ENCODE measurements at places on chromosomes 13 and 19.

DNA sequence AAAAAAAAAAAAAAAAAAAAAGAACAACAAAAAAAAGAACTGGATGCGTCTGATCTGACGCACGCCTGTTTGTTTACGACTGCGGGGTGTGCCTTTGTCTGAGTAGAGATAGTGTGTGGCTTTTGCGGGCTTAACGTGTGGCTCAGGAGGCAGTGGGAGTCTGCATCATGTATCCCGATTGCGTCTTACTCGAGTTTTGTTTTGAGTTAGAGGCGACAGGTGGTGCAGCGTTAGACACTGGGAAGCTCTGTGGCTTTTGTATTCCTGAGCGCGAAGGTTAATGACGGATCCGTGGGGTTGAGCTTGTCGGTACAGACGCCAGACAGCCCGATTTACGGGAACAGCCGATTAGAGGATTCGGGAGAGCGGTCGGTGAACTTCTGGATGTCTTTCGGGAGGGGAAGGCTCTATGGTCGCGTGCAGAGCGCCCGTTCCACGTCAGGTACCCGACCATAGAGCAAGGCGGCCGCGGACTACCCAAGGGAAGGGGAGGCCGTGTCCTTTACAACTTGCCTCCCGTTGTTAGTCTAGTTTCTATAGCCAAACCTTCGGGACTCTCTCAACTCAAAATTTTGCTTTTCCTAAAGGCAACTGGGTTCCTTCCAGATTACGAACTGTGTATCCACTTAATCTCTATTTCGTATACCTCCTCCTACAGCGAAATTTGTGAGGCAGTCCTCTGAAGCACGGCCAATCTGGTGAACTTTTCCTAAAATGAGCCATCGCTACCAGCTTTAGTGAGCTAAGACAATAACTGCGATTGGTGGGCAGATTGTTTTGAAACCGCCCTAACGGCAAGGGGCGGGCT lies 926 bp upstream of the HNRNPUL1 start:
- peak; percentile 39 for DNase-seq

DNA sequence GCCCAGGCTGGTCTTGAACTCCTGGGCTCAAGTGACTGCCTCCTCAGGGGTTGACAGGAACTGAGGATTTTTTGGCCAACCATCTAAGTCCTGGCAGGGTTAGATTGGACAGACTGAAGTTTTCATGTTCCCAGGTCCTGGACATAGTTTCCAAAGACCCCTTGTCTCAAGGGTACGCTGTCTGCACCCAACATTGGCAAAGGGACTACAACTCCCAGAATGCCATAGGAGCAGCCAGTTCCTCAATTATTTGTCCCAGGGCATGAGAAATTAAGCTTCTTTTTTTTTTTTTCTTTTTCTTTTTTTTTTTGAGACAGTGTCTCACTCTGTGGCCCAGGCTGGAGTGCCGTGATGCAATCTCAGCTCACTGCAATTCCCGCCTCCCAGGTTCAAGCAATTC lies 6.9 kb downstream of the GYS1 start:
- no peak for DNase-seq

GRCh38 chr13:95627590-95627989 lies 16.9 kb downstream of the DZIP1 start:
- no peak for DNase-seq

- no peak for DNase-seq
These were observed 310.5 kb downstream of the ATP8A2 start for GRCh38 chr13:25682276-25682675.

DNA sequence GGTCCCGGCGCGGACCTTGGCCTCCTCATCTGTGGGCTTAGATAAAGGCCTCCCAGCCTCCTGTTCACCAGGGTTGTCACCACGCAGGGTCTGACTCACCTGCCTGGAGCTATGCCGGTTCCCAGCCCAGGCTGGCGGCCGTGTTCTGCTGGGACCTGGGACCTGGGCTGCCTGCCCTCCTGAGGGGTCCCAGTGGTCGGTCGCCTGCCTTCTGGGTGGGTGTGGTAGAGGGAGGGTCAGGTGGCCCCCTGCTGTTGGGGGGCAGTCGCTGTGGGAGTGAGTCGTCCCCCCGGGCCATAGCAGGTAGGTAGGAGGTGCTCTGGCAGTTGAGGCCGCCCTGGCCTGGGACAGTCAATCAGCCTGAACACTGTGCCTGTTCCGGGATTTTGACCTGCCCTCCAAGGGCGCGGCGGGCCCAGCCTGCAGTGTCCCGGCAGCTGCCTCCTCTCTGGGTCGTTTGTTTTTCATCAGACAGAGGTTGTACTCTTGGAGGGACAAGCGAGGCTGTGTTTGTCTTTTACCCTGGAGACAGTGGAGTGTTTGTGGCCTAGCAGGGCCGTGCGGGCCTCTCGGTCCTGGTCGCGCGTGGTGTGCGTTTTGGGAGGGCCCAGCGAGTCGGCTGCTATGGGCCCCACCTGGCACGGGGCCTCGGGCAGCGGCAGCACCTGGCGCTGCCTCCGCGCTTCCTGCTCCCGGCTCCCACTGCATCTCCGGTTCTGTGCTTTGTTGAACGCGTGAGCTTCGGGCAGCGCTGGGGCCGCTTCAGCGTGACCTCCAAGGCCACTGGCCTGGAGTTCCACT lies 2.6 kb downstream of the ADAT3 start:
- peak; percentile 38 for DNase-seq

- DNase-seq, result peak; percentile 5
These were observed at the start of gene PCDH9 for GRCh38 chr13:67229481-67230403. Gene PCDH9, minus strand, starts transcription at chr13:67230336. Its CDS starts 1,896 bp downstream, at chr13:67228440.

DNA sequence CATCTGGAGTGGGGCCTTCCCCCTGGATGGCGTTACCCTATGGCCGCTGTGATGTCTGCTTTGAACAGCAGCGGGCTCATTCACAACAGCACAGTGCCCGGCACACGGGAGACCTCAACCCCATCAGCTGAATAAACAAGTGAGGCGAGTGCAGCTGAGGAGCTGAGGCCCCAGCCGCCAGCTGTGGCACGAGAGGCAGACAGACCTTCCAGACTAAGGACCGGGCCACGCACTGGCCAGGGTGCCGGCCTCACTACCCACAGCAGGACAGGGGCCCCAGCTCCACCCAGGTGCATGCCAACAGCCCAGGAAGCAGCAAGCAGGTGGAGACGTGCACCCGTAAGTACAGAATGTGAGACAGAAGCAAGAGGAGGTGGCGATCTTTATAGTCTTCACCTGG lies 39.6 kb downstream of the STK24 start:
- DNase-seq, result no peak

GRCh38 chr13:107205318-107206104 lies 637.6 kb upstream of the ARGLU1 start:
- peak; percentile 36 for DNase-seq

GRCh38 chr13:40790154-40790616 lies 774 bp downstream of the SLC25A15 start:
- no peak for DNase-seq

- no peak for DNase-seq
These were observed 171.5 kb upstream of the CSNK1A1L start for GRCh38 chr13:37277007-37277406.

DNA sequence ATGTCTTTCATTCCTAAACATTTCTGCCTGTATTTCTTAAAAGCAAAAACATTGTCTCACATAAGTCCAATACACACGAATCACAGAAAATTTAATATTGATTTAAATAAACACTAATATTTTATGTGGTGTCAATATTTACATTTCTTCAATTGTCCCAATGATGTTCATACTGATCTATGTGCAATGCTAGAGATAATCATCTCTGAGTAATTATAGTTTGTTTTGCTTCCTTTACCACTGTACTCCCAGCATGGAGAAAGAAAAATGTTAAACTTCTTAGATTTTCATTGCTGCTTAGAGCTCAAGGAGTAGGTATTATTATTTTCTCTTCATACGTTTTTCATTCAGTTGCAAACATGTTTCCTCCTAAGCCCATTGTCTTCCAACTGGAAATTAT lies 434.2 kb upstream of the PRR20A start:
- DNase-seq, result no peak

GRCh38 chr13:25981060-25981459 lies 70.8 kb downstream of the SHISA2 start:
- DNase-seq, result no peak

GRCh38 chr19:42396381-42397262 lies 6.5 kb upstream of the CNFN start:
- peak; percentile 97 for DNase-seq

DNA sequence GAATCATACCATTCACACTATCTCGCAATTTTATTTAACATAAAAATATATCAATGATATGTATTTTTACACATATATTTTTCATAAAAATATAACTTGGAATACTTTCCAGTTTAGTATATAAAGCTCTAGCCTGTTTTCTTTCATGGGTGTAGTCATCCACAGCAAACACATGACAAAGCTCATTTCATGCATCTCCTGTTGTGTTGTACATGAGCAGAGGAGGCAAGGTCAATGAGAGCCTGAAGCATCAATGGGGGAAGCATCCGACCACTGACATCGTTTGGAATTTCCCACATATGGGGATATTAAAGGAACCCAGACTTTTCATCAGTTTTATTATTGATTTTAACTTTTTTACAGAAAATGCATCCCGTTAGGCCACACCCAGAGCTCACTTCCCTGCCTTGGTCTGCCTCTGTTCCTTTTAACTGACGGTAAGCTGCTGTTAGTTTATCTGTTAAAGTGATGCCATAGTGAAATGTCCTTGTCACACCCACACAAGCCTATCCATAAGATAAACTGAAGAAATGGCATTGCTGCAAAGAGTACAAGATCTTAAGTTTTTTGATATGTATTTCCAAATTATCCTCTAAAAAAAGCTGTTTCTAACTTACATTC lies 44.0 kb downstream of the MIPEP start:
- no peak for DNase-seq

GRCh38 chr13:100518394-100519062 lies 70.1 kb downstream of the GGACT start:
- DNase-seq, result no peak

DNA sequence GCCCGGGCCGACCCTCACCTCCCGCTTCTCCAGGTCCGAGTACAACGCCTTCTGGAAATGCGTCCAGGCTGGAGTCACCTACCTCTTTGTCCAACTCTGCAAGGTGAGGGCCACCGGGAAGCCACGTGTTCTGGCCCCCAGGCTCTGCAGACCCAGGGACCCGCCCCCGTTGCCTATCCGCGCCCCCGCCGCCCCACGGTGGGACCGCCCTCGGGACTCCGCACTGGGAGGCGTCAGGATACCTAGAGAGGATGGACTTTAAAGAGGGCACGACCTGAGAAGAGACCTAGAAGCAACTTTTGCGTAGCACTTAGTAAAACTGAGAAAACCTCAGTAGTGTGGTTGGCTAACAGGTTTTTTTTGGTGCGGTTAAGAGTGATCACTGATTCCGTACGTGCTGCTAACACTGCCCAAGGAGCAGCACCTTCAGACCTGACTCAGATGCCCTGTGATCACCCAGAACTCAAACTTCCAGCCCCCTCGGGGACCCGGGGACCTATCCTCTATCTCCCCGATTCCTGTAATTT lies 492 bp downstream of the TMEM147 start:
- no peak for DNase-seq

DNA sequence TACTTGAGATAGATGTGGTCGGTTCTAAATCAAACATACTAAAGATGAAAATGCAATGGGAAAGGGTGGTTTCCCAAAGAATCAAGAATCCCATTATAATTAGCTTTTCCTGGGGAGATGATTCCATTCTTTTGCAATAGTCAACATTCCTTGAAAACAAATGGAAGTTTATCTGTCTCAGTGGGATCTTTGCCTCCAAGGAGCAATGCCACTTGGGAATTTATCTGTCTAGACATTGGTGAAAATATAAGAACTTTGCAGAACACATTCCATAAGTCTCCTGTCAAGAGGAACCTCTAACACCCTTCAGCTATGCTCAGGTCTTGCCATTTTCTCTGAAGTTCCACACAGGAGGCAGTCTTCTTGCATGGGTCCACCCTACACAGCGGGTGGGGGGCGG lies 152.5 kb downstream of the KCTD12 start:
- DNase-seq, result no peak

- peak; percentile 10 for DNase-seq
These were observed 11.3 kb upstream of the ERICH6B start for GRCh38 chr13:45626731-45627374.

- no peak for DNase-seq
These were observed 400.5 kb upstream of the GPC6 start for GRCh38 chr13:92825938-92826596.

DNA sequence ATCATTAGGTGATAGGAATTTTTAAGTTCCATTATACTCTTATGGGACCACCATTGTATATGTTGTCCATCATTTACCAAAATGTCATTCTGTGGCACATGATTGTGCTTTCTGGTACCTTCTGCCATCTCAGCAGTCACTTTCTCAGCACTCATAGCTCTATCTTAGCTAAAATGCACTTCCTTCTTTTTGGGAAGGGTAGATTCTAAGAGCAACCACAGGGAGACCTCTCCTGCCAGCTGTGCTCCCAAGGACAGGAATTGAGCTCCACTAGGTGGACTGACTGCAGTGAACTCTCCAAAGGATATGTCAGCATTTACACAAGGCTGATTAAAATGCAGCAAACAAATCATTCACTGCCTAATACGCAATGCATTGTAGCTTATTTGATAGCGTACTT lies 91.8 kb upstream of the OBI1 start:
- no peak for DNase-seq

- DNase-seq, result no peak
These were observed 4.9 kb downstream of the PGPEP1 start for GRCh38 chr19:18345296-18345695.

DNA sequence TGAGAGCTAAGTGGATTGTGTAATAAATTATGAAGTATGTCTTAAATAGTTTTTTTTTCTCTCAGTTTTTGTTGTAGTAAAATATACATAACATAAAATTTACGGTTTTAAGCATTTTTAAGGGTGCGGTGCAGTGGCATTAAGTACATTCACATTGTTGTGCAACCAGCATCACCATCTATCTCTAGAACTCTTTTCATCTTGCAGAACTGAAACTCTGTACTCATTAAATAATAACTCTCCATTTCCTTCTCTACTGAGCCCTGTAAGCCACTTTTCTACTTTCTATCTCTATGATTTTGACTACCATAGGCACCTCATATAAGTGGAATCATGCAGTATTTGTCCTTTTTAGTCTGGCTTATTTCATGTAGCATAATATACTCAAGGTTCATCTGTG lies 87.1 kb downstream of the GJA3 start:
- no peak for DNase-seq

GRCh38 chr19:58059003-58059670 lies at the start of gene ZNF135:
Gene ZNF135, plus strand, starts transcription at chr19:58059282. Its CDS starts 721 bp downstream, at chr19:58060003.
- DNase-seq, result peak; percentile 36

GRCh38 chr13:113555141-113555540 lies 29.4 kb upstream of the TFDP1 start:
- no peak for DNase-seq

DNA sequence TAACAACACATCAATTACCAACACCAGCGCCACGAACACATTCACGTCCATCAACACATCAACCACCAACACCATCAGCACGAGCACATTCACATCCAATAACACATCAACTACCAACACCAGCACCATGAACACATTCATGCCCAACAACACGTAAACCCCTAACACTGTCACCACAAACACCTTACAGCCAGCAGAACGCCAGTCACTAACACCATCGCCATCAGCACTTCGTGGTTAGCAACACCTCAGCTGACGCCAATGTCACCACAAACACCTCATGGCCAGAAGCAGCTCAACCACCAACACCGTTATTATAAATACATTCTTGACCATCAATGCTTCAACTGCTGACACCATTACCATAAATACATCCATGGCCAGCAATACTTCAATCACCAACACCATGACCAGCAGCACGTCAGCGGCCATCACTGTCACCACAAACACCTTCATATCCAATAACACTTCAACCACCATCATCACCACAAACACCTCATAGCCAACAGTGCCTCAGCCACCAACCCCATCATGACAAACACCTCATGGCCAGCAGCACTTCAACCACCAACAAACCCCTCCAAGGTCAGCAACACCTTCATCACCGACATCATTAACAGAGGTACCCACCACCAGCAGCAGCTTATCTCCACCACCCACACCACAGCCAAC lies 9.4 kb downstream of the FCER2 start:
- no peak for DNase-seq
